ENCODE measurements at places on chromosomes 13 and 19. TPM values are rescaled to one million over a fixed set of nuclear protein-coding genes. Genes with fewer than 3 reads are reported as not detected.

Gene APOC1
- 17.0 TPM for total RNA-seq

Gene CYP4F11
- 0.75 TPM for total RNA-seq

Gene PDE4C
- total RNA-seq, result not detected

Gene ZNF563
- not detected for total RNA-seq

Gene STAP2
- 6.6 TPM for total RNA-seq

Gene ODAD3
- total RNA-seq, result not detected

Gene AMER2
- total RNA-seq, result not detected

Gene MBD3L2B
- total RNA-seq, result not detected

Gene LACC1
- 6.3 TPM for total RNA-seq

Gene LILRB5
- total RNA-seq, result 38.2 TPM

Measured in ascending aorta (tissue), 2 donors.